ENCODE measurements at places on chromosomes 7 and 10. TPM values are rescaled to one million over a fixed set of nuclear protein-coding genes. Genes with fewer than 3 reads are reported as not detected.
A peak's percentile ranks its signal among the peaks of the same experiment; 100 is the strongest.

GRCh38 chr10:112981553-112981952, 31.5 kb downstream of the TCF7L2 start:
- no peak overlapping the region for H3K4me3 ChIP-seq
- no peak for DNase-seq
- no peaks in the 10 kb centered on the region for H3K36me3 ChIP-seq
- peaks cover 58% of the 10 kb centered on the region for H3K4me1 ChIP-seq

The ADAM12 gene
- total RNA-seq = not detected

The ANKRD61 gene
- total RNA-seq = not detected

GRCh38 chr7:143171697-143172096, 11.5 kb upstream of the TAS2R39 start:
- peaks cover 13% of the 10 kb centered on the region for H3K4me1 ChIP-seq
- peak; percentile 2 for DNase-seq
- H3K4me3 ChIP-seq = no peak overlapping the region

GRCh38 chr7:18289788-18290187, 205.8 kb upstream of the HDAC9 start:
- no peaks in the 10 kb centered on the region for H3K27me3 ChIP-seq
- no peaks in the 10 kb centered on the region for H3K4me1 ChIP-seq
- DNase-seq = no peak
- H3K36me3 ChIP-seq = no peaks in the 10 kb centered on the region
- no peak overlapping the region for H3K4me3 ChIP-seq

The GNAT3 gene
- total RNA-seq = not detected

- no peak overlapping the region for H3K27ac ChIP-seq
- H3K4me3 ChIP-seq = no peak overlapping the region
- no peaks in the 10 kb centered on the region for H3K27me3 ChIP-seq
- H3K36me3 ChIP-seq = peaks cover 37% of the 10 kb centered on the region
- DNase-seq = no peak
- peaks cover 9% of the 10 kb centered on the region for H3K4me1 ChIP-seq
These were observed 5.6 kb downstream of the PDSS1 start for GRCh38 chr10:26703096-26703495.

- no peaks in the 10 kb centered on the region for H3K4me1 ChIP-seq
- no peak overlapping the region for H3K4me3 ChIP-seq
- peak; percentile 43 for DNase-seq
These were observed 409.8 kb upstream of the NPVF start for GRCh38 chr7:25638068-25638467.

DNA sequence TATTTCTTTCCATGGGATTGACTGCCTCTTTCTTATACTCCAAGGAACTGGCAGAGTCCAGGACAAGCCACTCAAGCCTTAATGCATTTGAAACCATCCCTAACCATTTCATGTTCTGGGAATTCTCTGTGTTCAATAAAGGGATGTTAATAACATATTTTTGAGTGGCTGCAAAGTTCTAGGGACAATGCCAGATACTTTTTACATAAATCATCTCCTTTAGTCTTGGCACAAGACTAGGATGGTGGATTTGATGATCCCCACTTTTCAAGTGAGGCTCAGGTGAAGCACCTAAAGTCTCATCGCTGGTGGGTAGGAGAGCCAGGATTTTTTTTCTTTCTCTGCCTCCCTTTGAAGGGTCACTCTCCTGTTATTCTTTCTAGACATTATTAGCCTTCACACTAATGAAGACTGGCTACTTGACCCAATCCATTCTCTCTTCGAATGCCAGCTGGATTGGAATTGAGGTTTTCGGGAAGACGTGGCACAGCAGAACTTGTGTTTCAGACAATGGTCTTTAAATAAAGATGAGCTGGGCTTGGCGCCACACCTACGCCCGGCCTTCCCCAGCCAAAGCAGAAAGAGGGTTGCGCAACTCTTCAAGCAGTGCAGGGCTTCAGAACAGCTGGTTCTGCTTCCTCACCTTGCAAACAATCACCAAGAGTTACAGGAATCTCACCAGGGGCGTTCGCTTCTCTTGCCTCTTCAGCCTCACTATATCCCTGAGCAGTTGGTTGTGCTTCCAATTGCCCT, 73.8 kb upstream of the BMPER start:
- DNase-seq = peak; percentile 13
- H3K36me3 ChIP-seq = no peaks in the 10 kb centered on the region
- H3K27me3 ChIP-seq = no peaks in the 10 kb centered on the region
- peaks cover 8% of the 10 kb centered on the region for H3K4me1 ChIP-seq
- H3K4me3 ChIP-seq = no peak overlapping the region
- H3K27ac ChIP-seq = peak overlapping the region; percentile 56

The RELN gene
- 1.7 TPM for total RNA-seq

The VTI1A gene
- 222 TPM for total RNA-seq
